HCT116 (cell line): ENCODE measurements at places on chromosomes 2 and 18.

GRCh38 chr2:232310696-232311095, 67.9 kb upstream of the ALPP start:
- no peak for DNase-seq

- DNase-seq = peak; percentile 53
These were observed 34.9 kb downstream of the CAVIN2 start for GRCh38 chr2:191811807-191812602.

- DNase-seq = no peak
These were observed 12.5 kb downstream of the SETBP1 start for GRCh38 chr18:44693030-44693784.

DNA sequence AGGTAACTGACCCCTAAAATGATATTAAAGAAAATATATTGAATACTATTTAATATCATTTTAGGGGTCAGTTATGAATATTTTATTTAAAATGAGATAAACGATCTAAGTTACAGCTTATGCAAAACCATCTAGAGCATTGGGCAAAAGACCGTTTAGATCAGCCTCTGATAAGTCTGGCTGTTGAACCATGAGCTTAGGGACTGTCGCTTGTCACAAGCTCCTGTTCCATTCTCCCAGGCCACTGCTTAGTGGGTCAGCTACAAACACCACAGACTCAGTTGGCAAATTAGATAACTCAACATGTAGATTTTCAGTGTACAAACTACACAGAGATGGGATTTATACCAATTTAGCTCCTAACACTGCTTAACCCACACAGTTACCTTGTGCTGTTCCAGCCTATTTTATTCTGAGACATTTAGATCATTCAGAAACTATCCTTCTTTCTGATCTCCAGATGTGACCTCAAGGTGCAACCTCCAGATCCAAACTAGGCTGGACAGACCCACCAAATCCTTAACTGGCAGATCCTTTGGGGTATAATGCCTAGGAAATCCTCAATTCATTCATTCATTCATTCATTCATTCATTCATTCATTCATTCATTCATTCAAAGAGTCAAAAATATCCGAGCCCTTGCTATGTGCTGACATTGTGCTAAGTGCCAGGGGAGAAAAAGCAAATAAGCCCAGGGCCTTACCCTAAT, 82.8 kb downstream of the HRH4 start:
- no peak for DNase-seq

DNA sequence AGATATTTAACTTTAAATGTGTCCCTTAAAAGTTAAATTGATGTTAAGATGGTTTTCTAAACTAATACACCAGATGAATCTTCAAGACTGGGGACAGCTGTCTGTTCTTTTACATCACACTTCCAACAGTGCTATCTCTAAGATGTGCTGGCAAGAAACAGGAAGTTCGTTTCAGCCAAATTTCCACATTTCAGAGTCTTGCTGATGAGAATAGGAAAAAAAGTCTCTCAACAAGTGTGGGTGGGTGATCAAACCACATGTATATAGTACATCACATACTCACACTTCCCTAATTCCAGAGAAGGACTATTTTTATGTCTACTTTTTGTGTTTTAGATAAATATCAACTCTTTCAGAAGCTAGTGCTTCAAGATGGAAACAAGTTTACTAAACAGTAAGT, 1712.8 kb upstream of the TMEFF2 start:
- DNase-seq = no peak

- DNase-seq = no peak
These were observed 40.5 kb upstream of the AP1S3 start for GRCh38 chr2:223877721-223878410.

- no peak for DNase-seq
These were observed 14.2 kb upstream of the TTC21B start for GRCh38 chr2:165967746-165968145.

DNA sequence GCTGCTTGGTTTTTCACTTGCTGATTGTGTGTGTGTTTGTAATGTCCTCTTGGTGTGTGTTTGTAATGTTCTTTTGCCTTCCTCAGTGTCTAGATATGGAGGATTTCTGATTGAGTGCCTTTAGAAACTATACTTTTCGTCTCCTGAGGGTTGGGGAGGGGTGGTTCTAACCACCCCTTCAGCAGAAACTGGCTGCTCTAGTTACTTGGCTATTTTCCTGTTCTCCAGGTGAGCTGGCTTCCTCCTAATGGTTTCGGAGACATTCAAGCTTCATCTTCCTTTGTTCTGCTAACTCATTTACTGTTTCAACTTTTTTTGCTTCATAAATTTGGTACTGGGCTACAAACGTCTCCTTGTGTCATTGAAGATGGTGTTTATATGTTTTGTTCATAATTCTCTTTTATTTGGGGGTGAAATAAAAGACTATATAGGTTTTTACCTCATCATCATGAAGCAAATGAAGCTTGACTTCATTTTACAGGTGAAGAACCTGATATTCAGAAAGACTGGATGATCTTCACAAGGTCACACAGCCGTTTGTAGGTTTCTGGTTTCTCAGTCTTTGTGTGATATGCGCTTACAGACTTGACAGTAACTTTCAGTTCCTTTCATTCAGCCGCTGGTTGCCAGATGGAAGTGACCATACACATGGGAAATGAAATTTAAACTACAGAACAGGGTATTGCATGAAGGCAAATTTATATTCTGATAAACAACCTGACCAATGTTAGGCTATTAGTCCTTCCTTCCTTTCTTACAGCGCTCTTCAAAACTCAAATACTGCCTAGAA, 238.5 kb downstream of the GALR1 start:
- no peak for DNase-seq

DNA sequence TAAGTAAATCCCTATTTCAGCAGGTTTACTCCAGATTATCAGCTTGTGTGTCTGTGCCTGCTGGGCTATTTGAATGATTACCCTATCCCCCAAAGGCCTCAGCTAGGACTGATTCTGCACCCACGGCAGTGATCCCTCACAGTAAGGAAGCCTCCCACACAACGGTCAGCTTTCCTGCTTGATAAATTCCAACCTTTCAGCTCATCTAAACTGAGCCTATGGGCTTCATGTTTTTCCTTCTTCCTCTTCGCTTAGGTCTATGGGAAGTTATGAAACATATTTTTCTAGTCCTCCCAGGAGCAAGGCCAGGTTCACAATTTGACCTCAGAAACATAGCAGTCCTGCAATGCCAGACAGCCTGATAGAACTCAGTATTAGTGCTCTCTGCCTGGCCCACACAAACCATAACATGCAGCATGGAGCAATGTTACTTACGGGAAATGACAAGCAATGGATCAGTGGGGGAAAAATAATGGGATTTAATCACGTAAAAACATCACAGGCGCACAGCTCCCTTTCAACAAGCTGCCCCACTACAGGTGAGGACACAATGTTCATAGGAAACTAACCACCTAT, 170.9 kb downstream of the ZNF521 start:
- no peak for DNase-seq

DNA sequence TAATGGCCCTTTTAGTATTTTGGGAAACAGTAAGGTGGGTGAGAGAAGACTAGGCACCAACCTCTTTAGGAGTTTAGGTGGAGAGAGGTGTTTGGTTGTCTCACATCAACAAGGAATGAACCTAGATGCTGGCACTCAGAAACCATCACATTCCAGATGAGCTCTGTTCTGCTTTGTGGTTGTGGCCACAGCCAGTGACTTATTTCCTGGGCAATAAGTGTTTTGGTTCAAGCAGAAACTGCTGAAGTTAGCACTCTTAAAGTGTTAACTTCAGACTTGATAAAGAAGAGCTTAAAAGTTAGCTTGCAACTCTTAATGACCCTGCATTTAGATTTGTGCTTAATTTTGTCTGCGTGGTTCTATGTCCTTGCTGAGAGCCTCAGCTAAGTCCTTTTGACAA, 929.2 kb downstream of the SLC4A3 start:
- DNase-seq = no peak

GRCh38 chr2:85800586-85800985, 46.8 kb downstream of the ATOH8 start:
- DNase-seq = no peak

- DNase-seq = no peak
These were observed 88.6 kb upstream of the FHL2 start for GRCh38 chr2:105487142-105488069.

- DNase-seq = no peak
These were observed 95.0 kb upstream of the CCDC68 start for GRCh38 chr18:55054021-55054990.

- DNase-seq = no peak
These were observed 133.2 kb upstream of the TMEM18 start for GRCh38 chr2:810397-810796.

GRCh38 chr18:55048892-55049291, 89.6 kb upstream of the CCDC68 start:
- no peak for DNase-seq

DNA sequence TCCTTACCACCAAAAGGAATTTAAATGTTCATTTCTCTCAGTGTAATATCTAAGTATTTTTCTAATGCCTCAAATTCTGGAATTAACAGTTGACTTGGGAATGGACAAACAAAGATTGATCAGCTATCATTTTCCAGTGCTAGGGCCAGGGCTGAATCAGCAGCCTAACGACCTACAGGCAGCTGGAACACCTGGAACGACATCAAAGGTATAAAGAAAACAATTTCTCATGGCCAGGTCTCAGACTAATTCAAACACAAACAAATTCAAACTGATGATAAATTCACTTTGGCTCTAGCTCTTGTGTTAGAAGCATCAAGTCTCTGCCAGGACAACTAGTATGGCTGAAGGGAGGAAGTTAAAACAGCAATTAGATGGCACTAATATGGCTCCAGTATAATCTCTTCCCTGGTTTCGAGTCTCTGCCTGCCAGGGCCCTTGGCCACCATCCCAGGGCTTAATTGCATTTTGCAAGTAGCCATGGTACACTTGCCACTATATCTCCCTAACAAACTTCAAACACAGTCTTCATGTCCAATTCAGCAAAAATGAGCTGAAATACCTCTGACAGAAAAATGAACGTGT, 70.2 kb upstream of the FSHR start:
- no peak for DNase-seq

GRCh38 chr2:223786943-223787342, 50.4 kb downstream of the AP1S3 start:
- DNase-seq = no peak

- DNase-seq = no peak
These were observed 41.8 kb upstream of the CTAGE1 start for GRCh38 chr18:22459491-22459890.

DNA sequence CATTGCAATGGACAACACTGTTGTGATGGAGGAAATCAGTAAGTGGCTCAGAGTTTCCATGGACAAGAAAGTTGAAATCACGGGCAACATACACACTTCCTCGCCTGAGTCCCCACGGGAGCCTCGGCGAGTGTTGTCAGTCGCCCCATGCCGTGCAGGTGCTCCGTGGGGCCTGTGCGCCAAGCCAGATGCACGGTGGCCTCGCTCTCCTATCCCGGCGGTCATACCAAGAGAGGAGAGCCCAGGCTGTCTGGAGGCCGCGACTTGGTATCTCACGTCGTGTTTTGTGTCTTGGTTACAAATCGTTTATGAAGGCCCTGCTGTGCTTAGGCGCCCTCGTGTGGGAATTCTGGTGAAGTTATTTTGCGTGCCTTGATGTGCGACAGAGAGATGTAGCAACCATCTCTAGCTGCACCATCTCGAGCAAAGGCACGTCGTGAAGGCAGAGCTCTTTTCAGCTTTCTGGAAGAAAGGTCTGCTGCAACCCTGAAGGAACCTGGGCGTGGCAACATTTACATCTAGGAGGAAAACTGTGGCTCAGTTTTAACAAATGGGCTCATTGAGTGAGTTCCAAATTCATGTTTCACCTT, 21.8 kb downstream of the ATG4B start:
- no peak for DNase-seq

DNA sequence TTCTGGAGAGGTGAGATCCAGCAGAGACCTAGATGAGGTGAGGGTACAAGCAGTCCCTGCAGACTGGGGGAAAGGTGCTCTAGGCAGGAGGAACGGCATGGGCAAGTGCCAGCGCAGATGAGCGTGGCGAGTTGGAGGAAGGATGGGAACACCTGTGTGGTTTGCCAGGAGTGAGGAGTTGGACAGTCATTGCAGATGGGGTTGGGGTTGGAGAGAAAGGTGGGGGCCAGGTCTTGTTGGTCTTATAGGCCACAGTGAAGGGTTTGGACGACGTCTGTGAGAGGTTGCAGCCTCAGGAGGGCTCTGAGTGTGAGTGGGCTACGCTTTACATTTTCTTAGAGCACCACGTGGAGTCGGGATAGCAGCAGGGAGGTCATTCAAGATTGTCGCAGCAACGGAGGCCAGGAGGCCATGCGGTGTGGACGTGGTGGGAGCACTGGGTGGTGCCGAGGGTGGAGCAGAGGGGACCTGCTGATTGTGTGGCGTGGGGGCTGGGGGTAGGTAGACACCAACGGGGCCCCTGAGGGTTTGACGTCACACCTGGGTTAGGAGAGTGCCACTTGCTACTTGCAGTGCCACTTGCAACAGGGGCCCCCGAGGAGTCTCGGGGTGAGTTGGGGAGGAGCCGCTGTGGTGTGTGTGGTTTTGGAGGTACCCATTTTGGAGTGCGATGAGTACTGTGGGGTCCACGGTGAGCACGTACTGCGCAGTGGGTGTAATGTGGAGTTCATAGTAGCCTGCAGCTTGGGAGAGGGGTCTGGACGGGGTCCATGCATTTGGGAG, 66.2 kb downstream of the LPIN1 start:
- no peak for DNase-seq

GRCh38 chr2:224865016-224865415, 148.9 kb upstream of the CCDC195 start:
- DNase-seq = no peak

DNA sequence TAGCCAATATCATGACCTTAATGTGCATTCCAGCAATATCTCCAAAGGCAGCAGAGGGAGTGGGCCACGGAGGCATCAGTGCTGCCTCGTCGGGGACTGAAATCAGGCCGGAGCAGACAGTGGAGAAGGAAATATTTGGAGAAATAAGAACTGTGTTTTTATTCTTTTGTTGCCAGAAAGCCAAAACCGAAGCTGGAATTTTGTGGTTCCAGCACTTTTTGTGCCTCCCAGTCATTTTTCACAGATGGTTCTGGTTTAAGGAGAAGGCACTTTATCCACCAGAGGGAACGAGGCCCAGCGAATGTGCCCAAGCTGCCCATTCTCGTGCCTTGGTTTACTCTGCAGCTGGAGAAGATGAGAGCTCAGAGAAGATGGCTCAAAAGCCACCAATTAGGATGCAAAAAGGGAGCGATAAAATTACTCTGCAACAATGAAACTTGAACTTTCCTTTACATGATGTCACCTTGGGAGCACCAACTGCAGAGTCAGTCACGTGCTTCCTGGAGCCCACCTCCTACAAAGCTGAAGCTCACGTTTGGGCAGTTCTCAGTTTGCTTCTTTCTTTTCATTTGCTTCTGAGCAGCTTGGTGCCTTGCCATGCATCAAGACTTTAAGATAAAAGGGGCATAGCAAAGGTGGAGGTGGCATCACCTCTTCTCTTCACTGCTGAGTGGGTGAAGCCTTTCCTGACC, 288.7 kb downstream of the LPIN1 start:
- DNase-seq = no peak

GRCh38 chr2:23273786-23274185, 111.2 kb upstream of the KLHL29 start:
- DNase-seq = no peak

GRCh38 chr18:35716169-35716831, 134.8 kb downstream of the GALNT1 start:
- DNase-seq = no peak

GRCh38 chr2:224722770-224723169, 6.6 kb upstream of the CCDC195 start:
- no peak for DNase-seq

- no peak for DNase-seq
These were observed 7.0 kb downstream of the EFEMP1 start for GRCh38 chr2:55916473-55917049.
